ENCODE measurements at places on chromosomes 7 and 10.

GRCh38 chr7:16463520-16463919 is 2.0 kb downstream of the SOSTDC1 start:
- no peak for DNase-seq

- DNase-seq, result no peak
These were observed 5.4 kb downstream of the MAFK start for GRCh38 chr7:1535701-1536454.

- DNase-seq, result no peak
These were observed 48.2 kb upstream of the DPYSL4 start for GRCh38 chr10:132138596-132138995.

DNA sequence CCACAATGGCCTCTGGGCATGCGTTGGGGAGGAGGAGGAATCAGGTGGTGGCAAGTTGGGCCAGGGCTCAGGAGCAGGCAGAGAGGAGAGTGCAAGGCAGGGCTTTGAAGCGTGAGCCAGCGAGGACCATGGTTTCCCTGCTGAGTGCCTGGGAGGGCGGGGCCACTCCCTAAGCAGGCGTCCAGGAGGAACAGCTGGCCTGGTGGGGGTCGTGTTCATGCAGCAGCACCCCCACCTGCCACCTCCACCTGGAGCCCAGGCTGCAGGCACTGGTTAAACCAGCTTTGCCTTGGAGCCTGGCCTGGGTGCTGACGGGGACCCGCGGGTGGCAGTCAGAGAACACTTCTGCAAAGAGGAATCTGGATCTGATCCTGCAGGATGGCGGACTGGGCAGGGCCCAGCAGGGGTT is 24.2 kb upstream of the AQP1 start:
- no peak for DNase-seq

DNA sequence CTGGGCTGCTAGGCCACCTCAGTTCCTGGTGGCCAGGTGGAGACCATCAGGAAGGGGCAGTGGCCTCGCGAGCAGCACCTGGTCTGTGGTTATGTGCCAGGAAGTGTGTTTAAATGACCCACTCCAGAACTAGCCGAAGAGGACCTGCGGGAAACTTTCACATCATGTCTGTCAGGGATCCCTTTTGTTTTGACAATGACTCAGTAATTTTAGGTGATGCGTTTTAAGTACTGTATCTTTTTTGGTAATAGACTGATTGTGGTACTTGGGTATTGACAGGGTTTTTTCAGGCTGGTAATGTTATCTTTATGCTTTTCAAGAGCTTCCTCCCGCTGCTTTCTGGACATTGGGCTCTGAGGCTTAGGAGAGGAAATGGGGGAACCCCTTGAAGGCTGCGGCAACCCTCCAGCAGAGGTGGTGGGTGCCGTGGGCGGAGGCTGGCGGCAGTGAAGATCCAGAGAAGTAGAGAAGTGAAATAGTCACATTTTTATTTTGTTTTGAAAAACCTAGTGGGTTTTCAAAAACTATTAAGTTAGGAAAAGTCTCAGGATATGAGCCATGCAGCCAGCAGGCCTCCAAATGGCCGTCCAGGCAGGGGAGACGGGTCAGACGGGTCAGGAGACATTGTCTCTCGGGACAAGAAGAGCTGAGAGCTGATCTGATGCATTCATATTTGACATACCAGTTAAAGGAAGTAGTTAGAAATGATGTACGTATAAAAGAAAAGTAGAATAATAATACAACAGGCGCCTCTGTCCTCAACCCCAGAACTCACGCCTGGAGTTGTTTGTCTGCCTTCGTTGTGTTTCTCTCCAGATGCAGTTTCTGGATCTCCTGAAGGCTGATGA is 27.7 kb downstream of the PPP2R2D start:
- no peak for DNase-seq

DNA sequence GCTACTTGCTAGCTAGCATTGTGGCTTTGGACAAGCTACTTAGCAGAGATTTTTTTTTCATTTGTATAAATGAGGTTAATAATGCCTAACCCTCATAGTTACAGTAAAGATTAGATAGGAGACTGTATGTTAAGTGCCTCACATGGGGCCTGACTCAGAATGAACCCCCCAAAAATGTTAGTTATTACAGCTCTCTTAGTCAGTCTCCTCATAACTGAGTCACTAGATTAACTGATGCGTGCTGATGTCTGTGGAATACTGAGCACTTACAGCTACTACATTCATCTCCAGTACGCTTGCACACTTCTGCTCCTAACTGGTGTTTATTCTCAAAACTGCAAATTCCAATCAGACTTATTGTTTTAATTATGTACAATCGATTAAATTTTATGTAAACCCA is 315.3 kb downstream of the SNX13 start:
- DNase-seq, result no peak

- DNase-seq, result no peak
These were observed 118.2 kb upstream of the C7orf33 start for GRCh38 chr7:148472406-148472805.

DNA sequence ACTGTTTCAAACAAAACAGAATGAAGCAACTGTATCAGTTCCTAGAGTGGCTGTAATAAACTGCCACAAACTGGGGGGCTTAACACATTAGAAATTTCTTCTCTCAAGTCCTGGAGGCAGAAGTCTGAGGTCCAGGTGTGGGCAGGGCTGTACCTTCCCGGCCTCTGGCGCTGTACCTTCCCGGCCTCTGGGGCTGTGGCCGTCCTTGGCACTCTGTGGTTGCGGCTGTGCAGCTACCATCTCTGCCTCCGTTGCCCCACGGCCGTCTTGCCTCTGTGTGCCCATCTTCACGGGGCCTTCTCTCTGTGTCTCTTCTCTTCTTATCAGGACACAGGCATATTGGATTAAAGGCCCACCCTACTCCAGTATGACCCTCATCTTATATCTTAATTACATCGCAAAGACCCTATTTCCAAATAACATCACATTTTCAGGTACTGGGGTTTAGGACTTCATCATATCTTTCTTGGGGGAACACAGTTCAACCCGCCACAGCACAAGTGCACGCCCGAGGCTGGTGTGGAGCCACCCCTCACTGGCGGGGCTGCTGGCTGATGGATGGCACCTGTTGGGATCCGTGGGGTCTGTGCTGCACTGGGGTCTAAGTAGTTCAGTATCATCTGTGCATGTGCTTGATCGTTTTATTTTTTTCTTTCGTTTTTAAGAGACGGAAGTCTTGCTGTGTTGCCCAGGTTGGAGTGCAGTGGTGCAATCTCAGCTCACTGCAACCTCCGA is 123.2 kb downstream of the ACTR3B start:
- no peak for DNase-seq

- DNase-seq, result peak; percentile 47
These were observed 50.0 kb upstream of the ITGB8 start for GRCh38 chr7:20280475-20281351.

DNA sequence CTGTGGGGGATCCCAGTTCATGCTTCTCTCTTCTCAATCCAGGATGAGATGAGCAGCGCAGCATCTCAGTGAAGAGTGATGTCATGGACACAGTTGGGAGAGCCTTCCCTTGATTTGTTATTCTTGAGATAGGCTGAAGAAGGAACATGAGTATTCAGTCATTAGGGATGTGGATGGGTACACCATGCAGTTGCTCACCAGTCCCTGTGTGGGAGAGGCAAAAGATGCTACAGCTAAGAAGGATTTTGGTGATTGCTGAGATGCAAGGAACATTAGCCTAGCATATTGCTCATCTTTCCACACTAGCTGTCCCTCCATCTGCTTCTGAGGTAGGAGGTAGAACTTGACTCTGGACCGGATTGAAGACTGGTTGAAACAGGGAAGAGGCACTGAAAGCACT is 179.6 kb downstream of the GALNT17 start:
- DNase-seq, result no peak

DNA sequence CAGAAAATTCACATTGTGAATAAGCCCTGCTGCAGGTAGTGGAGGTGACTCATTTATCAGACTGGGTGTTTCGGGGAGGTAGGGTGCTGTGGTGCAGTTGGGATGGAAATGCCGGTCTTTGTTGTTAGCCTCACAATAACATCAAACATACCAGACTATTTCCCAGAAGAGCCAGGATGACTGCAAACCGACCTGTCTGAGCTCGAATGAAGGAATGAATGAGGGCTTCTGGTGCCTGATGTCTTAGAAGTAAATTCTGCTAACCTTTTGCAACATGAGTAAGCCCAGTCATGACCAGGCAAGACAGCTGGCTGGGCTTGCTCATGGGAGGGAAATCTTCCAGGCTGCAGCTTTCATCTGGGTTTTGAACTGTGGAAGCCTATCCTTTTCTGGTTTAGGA is 2.4 kb upstream of the VDAC2 start:
- DNase-seq, result no peak

- DNase-seq, result no peak
These were observed 451.2 kb downstream of the PLXNA4 start for GRCh38 chr7:132125096-132125495.

GRCh38 chr7:155961241-155962190 is 149.3 kb upstream of the SHH start:
- no peak for DNase-seq

DNA sequence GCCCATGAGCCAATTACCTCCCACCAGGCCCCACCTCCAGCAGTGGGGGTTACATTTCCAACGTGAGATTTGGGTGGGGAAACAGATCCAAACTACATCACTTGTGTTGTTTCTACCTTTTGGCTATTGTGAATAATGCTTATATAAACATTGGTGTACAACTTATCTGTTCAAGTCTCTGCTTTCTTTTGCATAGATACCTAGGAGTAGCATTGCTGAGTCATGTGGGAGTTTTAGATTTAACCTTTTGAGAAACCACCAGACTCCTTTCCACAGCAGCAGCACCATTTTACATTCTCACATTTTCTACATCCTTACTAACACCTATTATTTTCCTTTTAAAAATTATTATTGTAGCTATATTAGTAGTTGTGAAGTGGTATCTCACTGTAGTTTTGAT is 14.4 kb upstream of the FRA10AC1 start:
- DNase-seq, result no peak

DNA sequence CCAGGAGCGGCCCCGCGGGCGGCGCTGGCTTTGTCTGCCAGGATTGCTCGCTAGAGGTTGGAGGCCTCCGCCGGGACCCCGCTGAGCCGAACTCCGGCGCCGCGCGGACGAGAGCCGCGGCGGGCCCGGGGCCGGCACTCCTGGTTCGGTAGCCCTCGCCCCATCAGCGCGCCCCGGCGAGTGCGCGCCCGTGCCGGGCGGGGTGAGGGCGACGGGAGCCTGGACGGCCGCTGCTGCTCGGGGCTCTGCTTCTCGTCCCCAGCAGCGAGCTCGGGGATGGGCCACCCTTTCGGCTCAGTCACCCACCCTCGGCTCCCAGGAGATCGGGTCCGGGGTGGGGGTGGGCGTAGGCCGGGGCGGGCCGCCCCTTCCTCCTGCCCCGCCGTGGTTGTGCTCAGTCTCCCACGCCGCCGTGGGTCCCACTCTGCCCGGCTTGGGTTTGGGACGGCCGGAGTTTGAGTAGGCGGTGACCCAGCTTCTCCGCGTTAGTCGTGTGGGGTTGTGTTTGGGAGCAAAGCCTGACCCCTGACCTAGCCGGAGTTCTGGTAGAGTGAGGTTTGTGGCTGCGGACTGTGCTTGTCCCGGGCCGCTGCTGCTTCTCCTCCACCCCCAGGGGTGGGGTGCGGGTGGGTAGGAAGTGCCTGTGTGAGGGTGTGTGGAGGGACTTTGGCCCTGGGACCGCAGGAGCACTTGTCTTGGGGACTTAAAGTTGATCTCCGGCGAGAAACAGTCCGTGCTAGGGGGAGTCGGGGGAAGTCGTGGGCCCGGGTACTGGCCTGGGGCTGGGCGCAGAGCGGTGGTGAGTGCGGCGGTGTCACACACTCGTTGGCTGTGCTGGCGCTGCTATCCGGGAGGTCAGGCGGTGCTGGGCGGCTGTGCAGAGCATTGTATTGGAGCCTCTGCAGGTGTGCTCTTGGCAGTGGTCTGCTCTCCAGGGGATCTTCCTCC is 677 bp downstream of the TSPAN14 start:
- DNase-seq, result no peak

DNA sequence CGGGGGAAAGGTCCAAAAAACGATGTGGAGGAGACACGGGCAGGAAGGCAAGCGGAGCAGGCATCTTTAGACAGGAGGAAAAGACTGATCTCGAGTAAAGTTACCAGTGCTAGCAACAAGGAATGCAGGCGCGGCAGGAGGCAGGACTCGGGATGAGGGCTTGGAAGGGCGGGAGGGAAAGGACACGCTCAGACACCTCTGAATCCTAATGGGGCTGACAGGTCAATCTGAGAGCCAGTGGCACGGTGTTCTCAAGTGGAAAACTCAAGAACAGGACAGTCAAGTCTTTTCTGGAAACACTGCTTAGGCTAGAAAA is 155.3 kb upstream of the COBL start:
- no peak for DNase-seq

Measured in smooth muscle cell of the brain vasculature (primary cell).